ENCODE measurements at places on chromosomes 3 and 15.

- no peak for DNase-seq
Measured at GRCh38 chr3:17006132-17006852, 121.5 kb downstream of the PLCL2 start.

GRCh38 chr3:98817547-98818041 lies 54.5 kb downstream of the ST3GAL6 start:
- peak; percentile 73 for DNase-seq

- no peak for DNase-seq
Measured at GRCh38 chr3:123353850-123354233, 95.0 kb downstream of the ADCY5 start.

DNA sequence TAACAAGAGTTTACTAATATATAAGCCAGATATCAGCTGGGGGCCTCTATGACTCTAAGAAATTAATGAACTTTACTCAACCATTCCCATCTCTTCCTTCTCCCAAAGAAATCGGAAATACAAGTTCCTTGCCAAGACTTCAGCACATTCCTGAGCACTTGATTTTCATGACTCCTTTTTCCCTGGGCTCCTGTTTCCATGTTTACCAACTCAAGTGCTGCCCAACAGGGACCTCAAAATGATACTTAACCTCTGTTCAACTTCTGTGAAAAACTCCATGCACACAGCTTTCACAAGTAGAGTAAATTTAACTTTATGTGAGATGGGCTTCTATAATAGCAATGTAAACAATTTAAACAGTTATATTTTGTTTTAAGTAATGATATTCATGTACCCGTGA lies 315.8 kb upstream of the CDIN1 start:
- no peak for DNase-seq

DNA sequence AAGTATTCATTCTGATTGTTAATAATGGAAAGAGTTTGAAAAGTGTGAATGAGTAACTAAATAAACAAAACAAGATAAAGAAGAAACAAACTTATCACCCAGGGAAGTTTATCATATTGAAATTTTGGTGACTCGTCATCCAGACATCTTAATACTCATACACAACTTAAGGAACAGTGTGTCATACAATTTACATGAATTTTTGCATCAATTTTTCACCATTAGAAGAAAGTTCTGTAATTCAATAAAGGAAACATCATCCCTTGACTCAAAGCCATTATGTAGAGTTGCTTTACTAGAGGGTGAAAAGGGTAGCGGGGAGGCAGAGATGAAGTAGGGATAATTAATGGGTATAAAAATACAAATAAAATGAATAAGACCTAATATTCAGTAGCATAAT lies 536.2 kb downstream of the GRM7 start:
- DNase-seq = no peak

GRCh38 chr3:177110895-177111294 lies 86.4 kb downstream of the TBL1XR1 start:
- DNase-seq = no peak

GRCh38 chr15:92492551-92493115 lies 99.0 kb downstream of the ST8SIA2 start:
- no peak for DNase-seq

DNA sequence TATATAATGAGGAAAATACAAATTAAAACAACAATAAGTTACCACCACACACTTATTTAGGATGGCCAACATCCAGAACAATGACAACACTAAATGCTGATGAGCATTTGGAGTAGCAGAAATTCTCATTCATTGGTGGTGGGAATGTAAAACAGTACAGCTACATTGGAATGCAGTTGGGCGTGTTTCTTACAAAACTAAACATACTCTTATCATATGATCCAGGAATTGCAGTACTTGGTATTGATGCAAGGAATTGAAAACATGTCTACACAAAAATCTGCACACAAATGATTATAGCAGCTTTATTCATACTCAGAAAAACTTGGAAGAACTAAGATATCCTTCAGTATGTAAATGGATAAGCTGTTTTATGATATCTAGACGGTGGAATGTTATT lies 594.2 kb downstream of the ZBBX start:
- no peak for DNase-seq

GRCh38 chr3:38479431-38480092 lies 16.6 kb upstream of the EXOG start:
- DNase-seq = peak; percentile 49

DNA sequence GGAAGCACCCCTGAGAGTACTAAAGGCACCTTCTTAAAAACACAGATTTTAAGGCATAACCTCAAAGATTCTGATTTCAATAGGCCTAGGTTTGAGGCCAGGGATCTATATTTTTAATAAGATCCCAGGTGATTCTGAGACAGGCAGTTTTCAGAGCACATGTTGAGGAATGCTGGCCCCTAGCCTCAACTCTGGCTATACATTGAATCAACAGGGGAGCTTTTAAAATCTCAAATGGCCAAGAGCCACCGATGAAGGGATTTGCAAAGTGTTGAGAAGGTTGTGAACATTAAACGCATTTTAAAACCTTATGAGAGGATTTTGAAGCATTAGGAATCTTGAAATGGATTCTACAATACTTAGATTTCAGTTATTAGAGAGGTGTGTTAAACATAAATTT lies 268.8 kb upstream of the ARHGEF26 start:
- no peak for DNase-seq

DNA sequence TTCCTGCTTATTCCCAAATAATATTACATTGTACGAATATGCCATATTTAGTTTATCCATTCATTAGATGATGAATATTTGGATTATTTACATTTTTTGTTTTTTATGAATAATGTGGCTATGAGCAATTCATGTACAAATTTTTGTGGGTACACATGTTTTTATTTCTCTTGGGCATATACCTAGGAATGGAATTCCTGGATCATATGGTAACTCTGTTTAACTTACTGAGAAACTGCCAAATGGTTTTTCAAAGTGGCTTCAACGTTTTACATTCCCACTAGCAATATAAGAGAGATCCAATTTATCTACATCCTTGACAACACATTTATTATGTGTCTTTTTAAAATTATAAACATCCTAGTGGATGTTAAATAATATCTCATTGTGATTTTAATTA lies 362.0 kb upstream of the TMCO5A start:
- no peak for DNase-seq

GRCh38 chr3:69201658-69202057 lies 79.3 kb upstream of the LMOD3 start:
- no peak for DNase-seq

- no peak for DNase-seq
Measured at GRCh38 chr3:111936967-111937366, 41.9 kb upstream of the ABHD10 start.

DNA sequence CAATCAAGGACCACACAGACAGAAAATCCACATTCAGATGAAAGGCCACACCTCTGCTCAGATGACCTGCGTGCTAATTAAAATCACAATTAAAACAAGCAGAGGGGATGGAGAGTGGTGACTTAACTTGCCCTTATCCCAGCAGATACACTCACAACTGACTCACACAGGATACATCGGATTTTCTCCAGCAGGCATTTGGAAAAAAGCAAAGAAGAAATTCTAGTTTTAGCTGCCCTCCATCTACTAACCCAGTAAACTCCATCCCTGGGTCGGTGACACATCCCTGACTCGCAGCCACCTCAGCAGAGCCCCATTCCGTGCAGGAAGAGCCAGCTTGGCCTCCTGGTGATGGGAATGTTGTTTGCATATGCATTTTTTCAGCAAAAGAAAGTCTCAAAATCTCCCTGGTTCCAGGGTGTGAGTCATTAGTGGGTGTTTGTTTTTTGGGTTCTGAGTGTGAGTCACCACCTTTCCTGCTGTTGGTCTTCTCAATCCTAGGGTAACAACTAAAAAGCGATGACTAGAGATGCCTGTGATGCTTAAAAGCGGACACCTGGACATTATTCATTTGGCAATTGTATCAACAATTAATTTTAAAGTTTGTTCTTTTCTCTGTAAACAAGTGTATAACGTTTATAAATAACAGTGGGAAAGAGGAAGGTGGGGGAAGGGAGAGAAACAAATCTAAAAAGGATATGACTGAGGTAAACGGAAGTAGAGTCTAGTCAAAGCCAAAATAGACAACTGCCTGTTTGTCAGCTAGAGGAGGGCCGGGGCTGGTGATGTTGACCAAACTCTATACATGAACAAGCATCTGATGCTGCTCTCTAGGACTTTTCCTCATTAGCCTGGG lies 49.8 kb upstream of the SLC4A7 start:
- peak; percentile 80 for DNase-seq

GRCh38 chr3:189630767-189631372 lies 319 bp upstream of the TP63 start:
- no peak for DNase-seq

- DNase-seq = no peak
Measured at GRCh38 chr15:48533982-48534381, 111.5 kb downstream of the FBN1 start.

DNA sequence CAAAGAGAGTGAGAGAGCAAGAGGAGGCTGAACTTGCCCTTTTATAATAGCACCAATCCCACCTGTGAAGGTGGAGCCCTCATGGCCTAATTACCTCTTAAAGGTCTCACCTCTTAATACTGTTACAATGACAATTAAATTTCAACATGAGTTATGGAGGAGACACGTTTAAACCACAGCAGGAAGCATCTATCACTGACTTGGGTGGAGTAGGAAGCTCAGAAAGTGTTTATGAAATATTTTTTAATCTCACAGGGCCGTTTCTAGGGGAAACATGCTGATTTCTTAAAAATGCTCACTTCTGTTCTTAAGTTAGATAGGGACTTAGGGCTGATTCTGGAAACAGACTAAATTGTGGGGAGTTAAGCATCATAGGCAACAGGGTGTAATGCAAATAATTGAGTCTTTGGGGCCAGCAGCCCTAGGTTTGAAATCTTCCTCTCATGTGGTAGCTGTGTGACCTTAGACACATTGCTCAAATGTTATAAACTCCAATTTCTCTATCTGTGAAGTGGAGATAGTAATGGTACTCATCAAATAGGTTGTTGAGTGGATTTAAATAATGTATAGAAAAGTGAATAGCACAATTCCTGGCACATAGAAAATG lies 133.3 kb upstream of the KLHL25 start:
- DNase-seq = no peak

DNA sequence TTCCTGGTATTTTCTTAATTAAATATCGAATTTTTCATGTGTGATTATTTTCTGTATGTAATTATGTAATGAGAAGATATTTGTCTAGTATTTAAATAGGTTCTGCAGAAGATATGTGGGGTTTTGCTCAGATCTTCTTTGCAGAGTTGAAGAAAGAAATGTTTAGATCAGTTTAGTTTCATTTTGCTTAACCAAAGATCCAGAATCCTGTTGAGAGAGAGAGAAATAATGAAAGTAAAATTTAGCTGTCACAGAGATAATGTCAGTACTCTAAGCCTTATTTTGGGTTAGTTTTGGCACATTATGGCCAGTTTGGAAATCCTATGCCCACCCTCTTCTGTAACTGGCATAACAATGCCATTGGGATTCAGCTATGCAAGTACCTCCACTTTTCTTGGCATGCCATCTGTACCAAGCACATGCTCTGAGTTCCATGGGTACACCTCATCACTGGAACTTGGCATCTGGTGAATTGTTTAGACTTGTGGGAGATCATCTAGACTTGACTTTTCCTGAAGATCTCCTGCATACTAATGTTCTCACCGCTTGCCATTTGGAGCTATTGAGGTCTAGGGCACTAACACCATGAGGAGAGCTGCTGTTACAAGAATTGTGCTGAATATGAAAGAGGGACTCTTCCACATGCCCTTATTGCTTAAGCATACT lies 30.9 kb downstream of the PLSCR1 start:
- DNase-seq = no peak

GRCh38 chr3:35635407-35635806 lies 3.9 kb upstream of the ARPP21 start:
- no peak for DNase-seq

- peak; percentile 84 for DNase-seq
Measured at GRCh38 chr3:64685800-64686445, 1.9 kb downstream of the ADAMTS9 start.
